ENCODE measurements at places on chromosomes 12 and 14. TPM values are rescaled to one million over a fixed set of nuclear protein-coding genes. Genes with fewer than 3 reads are reported as not detected.

- DNase-seq: no peak
These were observed 75.0 kb downstream of the RFLNA start for GRCh38 chr12:124369827-124370378.

Gene FAM222A
- 17.4 TPM for total RNA-seq

Gene NANOG
- total RNA-seq: not detected

DNA sequence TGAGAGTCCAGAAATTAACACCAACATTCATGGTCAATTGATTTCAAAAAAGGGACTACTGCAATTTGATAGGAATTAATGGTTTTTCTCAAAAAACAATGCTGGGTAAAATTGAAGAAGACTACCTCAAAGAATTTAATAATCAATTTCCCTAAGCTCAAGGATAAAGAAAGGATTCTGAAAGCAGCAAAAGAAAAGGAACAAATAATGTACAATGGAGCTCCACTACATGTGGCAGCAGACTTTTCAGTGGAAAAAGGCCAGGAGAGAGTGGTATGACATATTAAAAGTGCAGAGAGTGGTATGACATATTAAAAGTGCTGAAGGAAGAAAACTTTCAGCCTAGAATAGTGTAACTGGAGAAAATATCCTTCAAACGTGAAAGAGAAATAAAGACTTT lies 15.6 kb upstream of the TAS2R43 start:
- DNase-seq: no peak

GRCh38 chr12:11174022-11174421 lies 3.0 kb downstream of the SMIM10L1 start:
- no peak for DNase-seq

Gene LTBP2
- 0.86 TPM for total RNA-seq

Gene SYCP3
- 0.16 TPM for total RNA-seq

DNA sequence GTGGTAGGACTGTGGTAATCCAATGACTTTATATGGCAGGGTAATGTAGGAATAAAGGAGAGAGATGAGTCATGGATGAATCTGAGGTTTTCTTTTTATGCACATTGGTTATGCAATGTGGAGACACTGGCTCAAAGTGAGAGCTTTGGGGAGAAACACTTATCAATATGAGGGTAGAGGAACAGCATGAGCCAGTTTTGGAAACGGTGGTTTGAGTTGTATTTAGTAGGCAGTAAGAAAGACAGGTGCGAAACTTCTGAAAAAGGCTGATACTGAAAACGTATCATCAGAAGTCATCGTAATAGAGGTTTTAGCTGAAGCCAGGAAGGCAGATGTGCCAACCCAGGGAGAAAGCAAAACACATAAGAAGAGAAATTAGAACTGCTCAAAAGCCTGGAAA lies 854.8 kb upstream of the SEL1L start:
- DNase-seq: no peak

Measured in Caco-2 (cell line).